ENCODE measurements at places on chromosomes 6 and 20. TPM values are rescaled to one million over a fixed set of nuclear protein-coding genes. Genes with fewer than 3 reads are reported as not detected.
A peak's percentile ranks its signal among the peaks of the same experiment; 100 is the strongest.

GRCh38 chr6:79686707-79687309 lies 55.7 kb downstream of the SH3BGRL2 start:
- no peak for DNase-seq

- no peak for DNase-seq
Measured at GRCh38 chr6:53244399-53244931, 95.8 kb upstream of the GCM1 start.

- no peak for DNase-seq
Measured at GRCh38 chr6:49815166-49815565, 28.1 kb upstream of the PGK2 start.

The TNXB gene
- 0.38 TPM for total RNA-seq

The RPP40 gene
- 16.0 TPM for total RNA-seq

DNA sequence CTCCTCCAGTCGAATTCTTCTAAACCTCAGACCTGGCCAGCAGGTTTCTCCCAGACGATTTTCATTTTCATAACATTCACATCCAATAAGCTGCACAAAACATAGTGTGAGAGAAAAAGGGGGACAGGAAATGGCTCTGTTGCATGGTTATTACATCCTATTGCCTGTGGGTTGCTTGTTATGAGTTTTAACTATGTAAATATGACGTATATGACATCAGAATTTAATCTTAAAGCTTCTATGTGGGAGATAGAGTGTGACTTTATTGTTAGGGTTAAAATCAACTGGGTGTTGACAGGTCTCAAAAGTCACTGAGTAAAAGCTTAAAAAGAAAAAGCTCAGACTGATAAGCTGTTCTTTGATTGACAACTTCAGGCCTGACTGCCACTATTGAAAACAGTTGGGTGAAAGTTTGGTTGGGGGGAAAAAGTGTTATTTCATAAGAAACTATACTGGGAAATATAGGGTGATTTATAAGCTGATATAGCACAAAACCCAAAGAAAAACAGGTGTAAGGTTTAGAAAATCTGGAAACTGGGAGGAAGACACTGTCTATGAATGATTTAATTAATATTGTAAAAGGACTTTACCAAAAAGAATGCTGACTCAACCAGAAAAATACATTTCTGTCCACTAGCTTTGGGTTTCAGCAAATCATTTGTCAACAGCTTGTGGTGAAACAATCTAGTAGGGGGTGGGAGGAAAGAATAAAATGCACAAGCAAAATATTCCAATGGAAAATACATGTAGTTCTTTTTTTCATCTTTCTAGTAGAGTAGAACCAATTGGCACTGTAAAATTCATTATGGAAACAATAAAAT lies 134.1 kb upstream of the CEP162 start:
- DNase-seq: no peak

The DCDC2 gene
- total RNA-seq: 37.1 TPM

The APOBEC2 gene
- not detected for total RNA-seq

- DNase-seq: peak; percentile 48
Measured at GRCh38 chr20:49888212-49889000, 26.9 kb downstream of the SPATA2 start.

DNA sequence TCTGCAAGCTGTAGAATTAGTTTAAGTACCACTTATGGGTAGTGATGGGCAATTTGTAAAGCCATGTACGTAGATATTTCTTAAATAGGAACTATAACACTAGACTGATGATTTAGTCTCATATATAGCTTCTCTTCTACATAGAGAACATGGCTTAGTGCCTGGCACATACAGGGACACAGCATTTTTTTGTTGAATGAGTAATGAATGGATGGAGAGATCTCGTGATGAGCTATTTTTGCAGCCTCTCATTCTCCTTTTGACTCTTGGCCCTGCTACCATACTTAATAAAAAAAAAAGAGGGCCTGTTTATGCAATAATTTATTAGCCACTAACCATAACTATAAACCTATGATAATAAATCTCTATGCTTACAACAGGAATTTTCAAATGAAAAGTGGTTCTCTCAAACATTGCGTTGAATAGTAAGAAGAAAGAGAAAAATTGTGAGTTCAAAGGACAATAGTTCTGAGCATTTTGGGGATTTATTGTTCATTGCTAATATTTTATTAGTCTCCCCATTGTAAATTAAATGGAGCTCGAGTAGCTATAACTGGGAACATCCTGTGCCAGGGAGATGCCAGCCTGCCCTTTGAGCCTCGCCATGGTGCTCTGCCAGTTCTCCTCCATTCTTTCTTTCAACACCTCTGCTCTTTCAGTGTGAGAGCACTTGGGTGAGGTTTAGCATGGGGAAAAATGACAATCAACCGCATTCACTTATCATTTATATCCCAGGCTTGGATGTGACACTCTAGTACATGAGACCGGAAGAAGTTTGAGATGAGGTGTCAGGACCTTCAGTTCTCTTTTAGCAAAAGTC lies 14.7 kb upstream of the RCAN2 start:
- no peak for DNase-seq

The LHFPL5 gene
- not detected for total RNA-seq

DNA sequence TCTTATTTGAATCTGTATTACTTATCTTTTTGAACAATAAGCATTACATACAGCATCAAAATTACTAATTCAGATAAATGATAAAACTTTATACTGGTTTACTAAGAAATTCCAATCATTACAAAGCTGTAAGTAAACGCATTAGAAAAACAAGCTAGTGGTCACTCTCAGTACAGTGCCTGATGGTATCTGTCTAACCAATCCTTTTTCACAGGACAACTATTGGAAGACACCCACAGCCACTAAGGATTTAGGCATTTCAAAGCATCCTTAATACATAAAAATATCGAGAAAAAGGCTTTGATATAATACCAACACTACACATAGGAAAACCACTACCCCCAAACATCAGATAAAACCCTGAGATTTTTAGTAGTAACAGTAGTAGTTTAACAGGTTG lies 2.6 kb downstream of the CD164 start:
- DNase-seq: no peak

DNA sequence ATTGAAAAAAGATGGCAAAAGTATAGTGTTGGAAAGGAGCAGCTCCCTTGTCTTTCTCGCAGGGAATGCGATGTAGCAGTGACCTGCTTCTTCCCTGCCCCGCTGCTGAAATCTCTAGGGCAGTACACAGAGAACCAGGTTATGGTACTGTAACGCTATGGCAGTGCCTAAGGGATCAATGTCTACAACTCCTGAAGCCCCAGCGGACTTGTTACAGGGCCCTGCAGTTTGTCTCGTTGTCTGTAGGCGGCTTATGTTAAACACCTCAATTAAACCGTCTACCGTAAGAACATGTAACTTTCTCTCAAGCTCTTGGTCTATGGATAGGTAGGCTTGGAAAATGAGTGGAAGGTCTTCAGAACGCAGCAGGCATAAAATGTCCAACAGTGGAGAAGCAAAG lies 44.8 kb upstream of the SLC17A4 start:
- no peak for DNase-seq

DNA sequence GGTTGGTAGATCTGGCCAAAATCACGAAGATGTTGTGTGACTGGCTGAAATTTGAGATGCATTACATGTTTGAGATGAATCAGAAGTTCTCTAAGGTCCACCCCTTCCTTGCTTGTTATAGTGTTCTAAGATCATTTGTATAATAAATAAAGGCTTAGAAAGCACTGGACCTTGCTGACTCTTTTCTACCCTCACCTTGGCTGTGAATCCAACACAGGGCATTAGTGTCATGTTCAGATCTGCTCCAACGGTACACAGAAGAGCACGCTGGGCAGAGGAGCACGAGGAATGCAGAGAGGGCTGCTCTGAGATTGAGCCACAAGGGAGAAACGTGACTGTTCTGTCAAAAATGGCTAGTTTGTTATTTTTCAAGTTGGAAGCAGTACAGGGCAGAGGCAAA lies 169.5 kb upstream of the HDAC2 start:
- no peak for DNase-seq

DNA sequence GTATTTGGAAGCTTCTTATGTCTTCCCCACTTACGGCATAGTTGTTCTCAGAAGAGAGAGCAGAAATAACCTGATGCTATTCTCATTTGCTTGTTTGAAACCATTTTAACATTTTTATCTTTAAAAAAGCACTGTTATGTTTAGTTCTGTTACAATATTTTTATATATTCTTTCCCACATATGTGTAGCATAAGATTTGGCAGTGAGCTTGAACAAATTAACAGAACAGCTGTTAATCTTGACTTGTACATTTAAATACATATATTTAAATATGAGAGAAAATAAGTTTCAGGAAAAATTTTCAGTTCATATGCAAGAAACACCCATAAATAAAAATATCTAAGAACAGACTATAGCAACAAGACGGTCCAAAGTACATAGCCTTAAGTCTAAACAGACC lies 431.7 kb upstream of the IRAK1BP1 start:
- no peak for DNase-seq

DNA sequence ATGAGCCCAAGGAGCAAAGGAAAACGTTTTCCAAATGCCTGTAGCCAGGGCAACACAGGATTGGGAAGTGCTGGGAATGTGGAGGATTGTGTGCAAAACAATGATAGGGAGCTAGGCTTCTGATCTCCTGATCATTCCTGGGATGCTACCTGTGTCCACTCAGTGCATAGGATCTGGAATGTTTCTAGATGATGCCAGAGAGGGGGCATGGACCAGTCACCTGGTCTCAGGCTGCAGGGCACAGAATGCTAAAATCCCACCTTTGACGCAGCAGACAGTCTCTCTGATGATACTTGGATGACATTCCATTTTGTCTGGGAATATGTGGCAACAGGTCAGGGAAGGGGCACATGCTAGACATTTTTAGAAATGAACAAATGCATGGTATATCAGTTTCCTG lies 128.9 kb downstream of the CLIC5 start:
- no peak for DNase-seq

GRCh38 chr6:48541649-48542048 lies 430.7 kb upstream of the PTCHD4 start:
- no peak for DNase-seq

DNA sequence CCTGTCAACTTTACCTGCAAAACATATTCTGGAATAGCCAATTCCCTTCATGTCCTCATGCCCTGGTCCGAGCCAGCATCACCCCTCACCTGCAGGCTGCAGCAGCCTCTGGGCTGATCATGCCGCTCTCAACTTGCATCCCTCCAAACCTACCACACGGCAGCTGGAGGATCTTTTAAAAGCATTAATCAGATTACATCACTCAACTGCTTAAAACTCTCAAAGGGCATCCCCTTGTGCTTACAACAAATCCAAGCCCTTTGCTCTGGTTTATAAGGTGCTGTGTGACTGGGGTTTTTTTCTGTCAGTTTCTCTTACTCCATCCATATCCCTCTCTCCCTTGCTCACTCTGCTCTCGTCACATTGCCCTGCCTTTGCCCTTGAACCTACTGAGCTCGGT lies 24.0 kb downstream of the CD40 start:
- DNase-seq: no peak

DNA sequence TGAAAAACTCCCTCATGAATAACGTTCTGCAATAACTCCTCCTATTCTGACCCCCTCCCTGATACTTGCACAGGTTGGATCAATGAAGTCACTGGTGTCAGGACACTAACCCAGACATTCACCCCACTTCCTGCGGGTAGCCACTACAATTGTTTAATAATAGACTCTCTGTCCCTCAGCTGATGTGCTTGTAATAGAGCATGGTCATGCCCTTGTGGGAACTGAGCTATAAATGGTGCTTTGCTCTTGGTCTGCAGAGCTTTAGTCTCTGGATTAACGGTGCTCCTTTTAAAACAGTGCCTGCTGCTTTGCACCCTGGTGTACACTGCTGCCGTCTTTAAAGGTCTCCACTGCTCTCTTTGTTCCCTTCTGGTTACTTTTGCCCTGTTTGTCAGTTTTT lies 127.3 kb downstream of the BACH2 start:
- no peak for DNase-seq

GRCh38 chr6:140029551-140029950 lies 655.1 kb upstream of the CITED2 start:
- DNase-seq: no peak

The CLDN20 gene
- not detected for total RNA-seq

The CCDC167 gene
- 82.7 TPM for total RNA-seq

DNA sequence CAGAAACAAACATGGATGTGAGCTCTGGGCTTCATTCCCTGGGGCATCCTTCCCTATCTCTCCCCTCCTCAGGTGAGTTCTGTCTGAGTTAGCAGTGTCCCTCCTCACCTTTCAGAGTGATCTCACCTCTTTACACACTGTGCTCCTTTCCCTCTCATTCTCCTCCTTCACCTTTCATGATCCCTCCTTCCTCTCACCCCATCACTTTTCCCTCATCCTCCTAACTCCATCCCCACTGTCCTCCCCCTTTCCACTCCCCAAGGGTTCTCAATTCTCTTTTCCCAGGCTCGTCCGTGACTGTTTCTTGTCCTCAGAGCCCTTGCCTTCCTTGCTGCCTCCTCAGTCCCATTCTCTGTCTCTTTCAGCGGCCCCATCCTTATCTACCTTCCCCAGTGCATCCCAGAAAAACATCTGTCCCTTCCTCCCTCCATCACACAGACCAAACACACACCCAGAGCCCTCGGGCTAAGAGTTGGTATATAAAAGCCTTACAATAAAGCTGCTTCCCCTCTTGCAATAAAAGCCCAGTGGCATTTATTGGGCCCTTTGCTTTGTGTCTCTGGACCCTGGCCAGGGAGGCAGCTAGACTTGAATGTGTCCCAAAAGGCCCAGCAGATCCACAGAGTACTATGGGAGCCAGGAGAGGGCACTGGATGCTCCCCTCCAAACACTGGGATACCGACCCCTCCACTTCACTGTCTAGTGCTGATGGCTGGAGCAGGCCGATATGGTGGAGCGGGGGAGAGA lies 1.9 kb downstream of the RNF39 start:
- DNase-seq: no peak

DNA sequence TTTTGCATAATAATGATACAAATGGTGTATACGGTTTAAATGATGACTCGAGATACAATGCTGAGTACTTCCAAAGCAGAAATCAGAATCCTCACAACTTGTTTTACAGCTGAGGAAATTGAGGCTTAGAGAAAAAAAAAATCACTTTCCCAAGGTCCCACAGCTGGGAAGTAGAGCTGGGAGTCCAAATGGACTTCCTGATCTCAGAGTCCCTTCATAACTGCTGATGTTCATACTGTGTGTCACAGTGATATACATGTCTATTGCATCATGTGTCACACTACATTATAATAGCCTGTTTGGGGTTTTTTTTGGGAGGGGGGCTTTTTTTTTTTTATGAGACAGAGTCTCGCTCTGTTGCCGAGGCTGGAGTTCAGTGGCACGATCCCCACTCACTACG lies 8.5 kb downstream of the HM13 start:
- no peak for DNase-seq

The PRKN gene
- 1.6 TPM for total RNA-seq

- no peak for DNase-seq
Measured at GRCh38 chr20:59823491-59824259, 109.8 kb downstream of the SYCP2 start.

The IL17A gene
- not detected for total RNA-seq

Data from kidney epithelial cell (primary cell).